ENCODE measurements at places on chromosomes 13 and 19.

- no peak for DNase-seq
Observed at GRCh38 chr13:71118779-71119364, 748.1 kb downstream of the DACH1 start.

- no peak for DNase-seq
Observed at GRCh38 chr13:109331011-109331433, 455.4 kb downstream of the IRS2 start.

GRCh38 chr19:58328999-58329398 is 2.2 kb downstream of the ZSCAN22 start:
- peak; percentile 47 for DNase-seq

DNA sequence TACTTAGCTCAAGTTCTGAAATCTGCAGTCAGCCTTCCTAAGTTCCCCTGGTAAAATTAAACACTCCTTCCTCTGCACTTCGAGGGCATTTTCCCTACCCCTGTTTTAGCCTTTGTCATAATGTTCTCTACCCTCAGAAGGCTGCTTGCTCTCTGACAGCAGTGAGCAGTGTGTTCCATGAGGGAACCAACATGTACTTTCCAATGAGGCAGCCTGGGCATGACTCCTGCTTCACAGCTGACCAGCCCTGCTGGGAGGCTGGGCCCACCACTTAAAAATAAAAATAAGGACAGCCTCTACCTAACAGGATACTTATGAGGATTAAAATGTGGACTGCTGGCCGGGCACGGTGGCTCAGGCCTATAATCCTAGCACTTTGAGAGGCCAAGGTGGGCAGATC is 26.4 kb downstream of the RUBCNL start:
- peak; percentile 66 for DNase-seq

DNA sequence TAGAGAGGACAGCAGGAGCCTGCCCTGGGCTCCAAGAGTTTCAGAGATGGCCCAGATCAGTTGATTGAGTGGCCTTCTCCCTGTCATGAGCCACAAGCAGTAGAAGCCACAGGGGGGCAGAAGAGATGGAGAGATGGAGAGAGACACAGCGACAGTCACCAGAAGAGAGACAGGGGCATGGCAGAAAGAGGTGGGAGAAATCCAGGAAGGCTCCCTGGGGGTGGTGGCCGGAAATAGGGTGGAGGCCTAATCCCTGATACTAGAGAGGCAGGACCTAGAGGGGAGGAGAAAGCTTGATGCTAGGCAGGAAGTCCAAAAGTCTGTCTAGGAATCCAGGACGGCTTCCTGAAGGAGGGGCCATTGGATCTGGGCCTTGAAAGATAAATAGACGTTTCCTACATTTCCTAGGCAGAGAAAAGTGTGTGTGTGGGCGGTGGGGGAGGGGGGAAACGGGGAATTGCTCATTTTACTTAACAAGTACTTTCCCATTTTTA is 9.6 kb upstream of the TPM4 start:
- peak; percentile 64 for DNase-seq

GRCh38 chr19:17285415-17286135 is 3.9 kb downstream of the ANKLE1 start:
- DNase-seq = no peak

DNA sequence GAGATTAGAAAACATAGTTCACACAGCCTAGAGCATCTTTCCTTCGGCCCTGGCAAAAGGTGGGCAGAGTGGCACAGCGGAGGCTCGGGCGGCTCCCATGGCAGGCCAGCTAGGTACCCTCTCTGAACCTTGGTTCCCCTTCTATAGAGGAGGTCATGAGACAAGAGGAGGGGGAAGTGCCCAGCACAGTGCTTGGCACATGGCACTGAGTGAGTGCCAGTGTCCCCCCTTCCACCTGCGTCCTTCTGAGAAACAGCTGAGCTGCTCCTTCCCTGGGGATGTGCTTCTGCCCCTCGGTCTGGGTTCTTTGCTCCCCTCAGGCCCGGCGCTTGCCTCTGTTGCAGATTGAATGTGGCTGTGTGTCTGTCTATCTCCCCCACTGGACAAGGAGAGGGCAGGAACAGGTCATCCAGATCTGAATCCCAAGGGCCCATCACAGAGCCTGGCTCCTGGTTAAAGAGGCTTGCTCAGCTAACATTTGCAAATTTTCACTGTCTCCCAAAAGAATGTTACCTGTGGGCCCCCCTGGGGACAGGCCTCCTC is 165.6 kb downstream of the USP12 start:
- DNase-seq = no peak

DNA sequence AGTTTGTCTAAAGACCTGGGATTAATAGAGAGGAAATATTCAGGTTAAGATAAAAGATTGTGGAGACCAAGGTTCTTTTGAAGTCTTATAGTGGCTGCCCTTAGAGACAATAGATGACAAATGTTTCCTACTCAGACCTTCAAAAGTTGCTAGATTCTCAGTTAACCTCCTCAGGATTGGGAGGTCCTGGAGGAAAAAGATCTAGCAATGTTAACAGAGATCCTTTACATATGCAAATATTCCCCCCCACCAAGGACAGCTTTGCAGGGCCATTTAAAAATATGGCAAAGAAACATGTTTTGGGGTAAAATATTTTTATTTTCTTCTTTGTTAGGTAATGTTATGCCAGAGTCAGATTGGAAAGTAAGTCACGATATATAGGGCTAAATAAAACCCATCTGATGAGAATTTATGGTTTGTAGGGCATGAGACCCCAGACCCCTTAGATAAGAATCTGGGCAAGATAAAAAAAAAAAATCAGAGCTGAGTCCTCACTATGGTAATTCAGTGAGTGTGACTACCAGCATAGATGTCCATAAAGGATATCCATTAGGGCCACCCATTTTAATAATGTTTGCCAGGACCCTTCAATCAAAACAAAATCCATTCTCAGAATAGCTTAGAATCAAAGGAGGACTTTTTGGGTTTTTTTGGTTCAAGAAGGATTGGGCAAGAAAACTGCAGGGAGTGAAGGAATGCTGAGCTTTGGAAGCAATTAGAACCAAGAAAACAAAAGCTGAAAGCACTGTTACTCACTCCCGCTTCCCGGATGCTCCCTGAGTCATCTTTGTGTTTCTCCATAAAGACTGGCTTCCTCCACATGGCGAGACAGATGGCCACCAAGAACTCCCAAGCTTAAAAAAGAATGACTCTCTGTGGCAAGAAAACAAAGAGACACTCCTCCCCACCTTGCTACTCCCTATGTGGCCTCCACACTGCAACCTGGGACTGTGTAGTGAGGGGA is 28.2 kb downstream of the VSTM1 start:
- no peak for DNase-seq

DNA sequence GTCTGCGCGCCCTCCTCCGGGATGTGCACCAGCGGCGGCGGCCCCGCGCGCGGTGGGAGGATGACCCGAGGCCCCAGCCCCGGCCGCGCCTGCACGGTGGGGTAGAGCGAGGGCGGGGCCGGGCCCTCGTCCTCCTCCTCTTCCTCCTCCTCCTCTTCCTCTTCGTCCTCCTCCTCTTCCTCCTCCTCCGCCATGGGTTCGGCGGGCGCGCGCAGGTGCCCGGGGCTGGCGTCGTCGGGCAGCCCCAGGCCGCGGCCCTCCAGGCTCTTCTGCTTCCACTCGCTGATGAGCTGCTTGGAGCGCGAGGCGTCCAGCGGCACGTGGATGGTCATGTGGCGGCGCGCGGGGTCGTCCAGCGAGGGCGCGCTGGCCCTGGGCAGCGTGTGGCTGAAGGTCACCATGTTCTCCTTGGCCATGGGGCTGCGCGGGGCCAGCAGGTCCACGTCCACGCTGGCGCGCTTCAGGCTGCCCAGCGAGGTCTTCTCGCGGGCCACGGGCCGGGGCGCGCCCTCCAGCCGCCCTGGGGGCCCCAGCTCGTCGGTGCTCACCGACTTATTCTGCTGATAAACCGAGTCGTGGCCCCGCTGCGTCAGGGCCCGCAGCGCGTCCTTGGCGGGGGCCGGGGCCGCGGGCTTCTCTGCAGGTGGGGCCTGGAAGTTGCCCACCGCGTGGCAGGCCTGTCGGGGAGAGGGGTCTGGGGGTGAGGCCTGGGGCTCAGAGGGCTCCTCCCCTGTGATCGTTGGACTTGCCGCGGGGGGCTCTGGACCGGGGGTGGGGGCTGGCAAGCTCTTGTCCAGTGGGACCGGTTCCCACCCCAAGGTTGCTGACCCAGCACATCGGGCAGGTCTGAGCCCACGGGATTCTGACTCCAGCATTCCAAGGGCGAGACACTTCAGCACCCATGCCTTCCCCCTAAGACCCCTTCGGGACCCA is 8.3 kb downstream of the PLPPR3 start:
- DNase-seq = no peak

GRCh38 chr13:109743706-109744453 is 42.5 kb downstream of the IRS2 start:
- peak; percentile 82 for DNase-seq

DNA sequence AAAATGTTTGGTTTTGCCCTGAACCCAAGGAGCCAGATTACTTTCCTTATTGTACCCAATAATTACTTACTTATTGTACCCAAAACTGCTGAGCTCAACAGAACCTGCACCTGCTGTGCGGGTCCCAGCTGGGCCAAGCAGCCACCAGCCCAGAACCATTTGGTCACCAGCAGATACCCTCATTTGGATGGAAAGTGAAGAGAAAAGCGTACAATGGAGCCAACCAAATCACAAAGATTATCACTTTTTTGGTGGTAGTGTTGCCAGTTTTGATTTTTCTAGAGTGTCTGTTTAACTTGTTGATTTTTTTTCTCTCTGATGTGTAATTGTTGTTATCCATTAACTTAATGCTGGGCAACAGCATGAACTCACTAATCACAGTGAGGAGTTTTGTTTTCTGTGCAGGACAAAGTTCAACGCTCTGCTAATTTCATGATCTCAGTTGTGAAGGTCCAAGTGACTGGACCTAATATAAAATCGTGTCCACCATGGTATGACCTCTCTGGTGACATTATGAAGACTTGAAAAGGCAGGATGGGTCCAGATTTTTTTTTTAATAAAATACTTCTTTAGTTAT is 23.8 kb downstream of the SPATA13 start:
- no peak for DNase-seq

DNA sequence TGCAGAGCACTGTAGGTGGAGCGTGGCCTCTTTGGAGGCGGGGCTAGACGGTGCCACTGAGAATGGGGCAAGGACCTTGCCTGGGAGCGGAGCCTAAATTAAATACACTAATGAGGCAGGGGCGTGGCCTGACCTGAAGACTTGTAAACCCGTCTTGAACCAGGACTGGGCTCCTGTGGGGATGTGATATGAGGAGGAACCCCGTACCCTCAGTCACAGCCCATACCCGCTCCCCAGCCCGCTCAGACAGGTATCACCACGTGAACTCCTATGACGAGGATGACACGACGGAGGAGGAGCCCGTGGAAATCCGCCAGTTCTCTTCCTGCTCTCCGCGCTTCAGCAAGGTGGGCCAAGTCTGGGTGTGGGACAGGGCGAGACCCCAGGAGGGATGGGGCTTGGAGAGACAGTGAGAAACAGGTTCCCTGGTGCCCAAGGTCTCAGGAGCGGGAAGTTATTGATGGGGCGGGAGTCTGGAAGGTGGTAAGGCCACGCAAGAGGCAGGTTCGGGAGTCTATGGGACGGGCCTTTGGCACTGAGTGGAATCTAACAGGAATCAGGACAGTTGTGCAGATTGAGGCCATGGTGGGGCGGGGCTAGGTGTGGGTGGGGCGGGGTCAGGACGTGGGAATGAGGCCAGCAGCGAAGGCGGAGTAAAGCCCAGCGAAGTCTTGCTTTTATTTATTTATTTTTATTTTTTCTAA is 14.7 kb downstream of the DNASE2 start:
- DNase-seq = no peak

- no peak for DNase-seq
Observed at GRCh38 chr13:42707048-42707447, 74.3 kb upstream of the FAM216B start.

DNA sequence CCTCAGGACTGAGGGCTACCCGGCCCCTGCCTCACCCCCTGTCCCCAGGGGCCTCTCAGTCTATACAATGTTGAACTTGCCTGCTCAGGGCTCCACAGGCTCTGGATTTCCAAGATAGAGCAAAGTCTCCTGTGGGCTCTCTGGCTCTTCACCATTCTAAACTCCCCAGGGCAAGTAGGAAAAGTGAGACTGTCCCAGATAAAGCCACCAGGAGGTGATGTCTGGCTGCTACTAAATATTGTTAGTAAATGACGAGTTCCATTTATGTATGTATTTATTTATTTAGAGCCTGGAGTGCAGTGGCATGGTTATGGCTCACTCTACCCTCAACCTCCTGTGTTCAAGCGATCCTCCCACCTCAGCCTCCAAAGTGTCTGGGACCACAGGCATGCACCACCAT is 73.6 kb upstream of the SIAH3 start:
- no peak for DNase-seq

DNA sequence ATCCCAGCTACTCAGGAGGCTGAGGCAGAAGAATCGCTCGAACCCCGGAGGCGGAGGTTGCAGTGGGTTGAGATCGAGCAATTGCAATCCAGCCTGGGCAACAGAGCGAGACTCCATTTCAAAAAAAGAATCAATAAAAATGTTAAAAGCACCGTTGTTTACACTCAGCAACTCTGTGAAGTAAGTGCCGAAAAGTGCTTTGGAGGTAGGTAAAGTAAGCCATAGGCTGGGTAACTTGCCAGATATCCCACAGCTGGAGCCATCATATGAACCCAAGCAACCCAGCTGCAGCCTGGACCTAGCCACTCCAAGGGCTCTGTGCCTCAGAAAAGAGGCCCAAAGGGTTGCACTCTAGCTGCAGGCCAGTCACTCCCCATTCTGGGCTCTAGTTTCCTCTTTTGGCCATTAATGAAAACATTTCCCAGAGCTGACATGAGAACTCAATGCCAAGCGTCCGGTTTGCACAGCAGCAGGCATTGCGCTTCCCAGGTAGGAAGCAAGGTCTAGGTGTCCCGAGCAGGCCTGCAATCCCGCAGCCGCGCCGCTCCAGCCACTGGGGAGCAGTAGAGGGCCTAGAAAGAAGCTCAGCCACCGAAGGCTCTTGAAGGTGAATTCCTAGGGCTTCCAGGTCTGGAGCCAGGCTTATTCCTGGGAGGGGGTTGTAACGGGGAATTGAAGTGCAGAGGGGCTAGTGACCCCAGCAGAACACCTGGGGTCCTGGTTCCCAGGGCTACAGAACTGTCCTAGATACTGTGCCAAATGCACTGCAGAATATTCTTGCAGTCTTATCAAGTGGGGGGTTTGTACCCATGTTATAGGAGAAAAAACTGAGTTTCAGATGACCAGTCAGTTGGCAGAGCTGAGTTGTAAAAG is 4.1 kb upstream of the CD79A start:
- peak; percentile 89 for DNase-seq

DNA sequence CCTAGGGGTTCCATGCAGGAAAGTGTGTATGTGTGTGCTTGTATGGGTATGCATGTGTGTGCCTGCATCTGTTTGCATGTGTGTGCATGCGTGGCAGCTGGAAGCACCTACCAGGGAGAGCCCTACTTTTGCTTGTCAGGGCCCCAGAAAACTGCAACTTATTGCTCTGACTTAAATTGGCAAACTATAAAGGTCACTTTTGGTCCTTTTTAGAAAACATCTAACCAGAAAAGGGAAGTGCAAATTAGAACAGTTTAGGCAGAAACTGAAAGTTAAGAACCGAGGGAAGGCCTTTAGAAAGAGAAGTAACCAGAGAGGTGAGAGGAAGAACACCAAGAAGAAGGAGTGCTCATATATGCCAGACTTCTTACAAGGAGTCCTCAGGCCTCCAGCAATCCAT is 32.5 kb downstream of the DLEU7 start:
- DNase-seq = no peak

All from WERI-Rb-1 (cell line).